ENCODE measurements at places on chromosomes 6 and 20.

GRCh38 chr20:15854911-15855310 is 718.3 kb downstream of the KIF16B start:
- no peak for DNase-seq

DNA sequence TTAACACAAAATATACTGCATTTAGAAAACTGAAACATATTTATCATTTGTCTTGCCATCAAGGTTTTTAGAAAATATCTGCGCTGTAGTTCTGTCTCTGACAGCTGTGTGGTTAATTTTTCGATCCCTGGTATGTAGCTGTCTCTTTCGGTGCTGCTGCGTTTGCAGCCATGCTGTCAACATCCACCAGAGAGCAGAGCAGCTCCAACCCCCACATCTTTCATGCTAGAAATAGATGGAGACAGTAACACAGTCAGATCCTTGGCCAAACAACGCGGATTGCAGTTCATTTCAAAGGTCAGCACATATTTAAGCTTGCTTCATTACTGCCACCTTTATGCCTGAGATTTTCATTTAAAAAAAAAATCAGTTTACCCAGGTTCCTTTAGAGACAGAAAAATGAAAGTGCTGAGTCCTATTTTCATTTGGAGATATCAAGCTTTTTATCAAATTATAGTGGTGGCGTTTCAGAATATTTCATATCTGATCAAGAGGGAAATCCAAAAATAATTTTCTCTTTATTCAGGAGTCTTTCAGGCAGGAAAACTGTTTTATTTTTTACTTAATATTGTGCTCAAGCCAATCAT is 157.7 kb upstream of the MMS22L start:
- DNase-seq: peak; percentile 41

DNA sequence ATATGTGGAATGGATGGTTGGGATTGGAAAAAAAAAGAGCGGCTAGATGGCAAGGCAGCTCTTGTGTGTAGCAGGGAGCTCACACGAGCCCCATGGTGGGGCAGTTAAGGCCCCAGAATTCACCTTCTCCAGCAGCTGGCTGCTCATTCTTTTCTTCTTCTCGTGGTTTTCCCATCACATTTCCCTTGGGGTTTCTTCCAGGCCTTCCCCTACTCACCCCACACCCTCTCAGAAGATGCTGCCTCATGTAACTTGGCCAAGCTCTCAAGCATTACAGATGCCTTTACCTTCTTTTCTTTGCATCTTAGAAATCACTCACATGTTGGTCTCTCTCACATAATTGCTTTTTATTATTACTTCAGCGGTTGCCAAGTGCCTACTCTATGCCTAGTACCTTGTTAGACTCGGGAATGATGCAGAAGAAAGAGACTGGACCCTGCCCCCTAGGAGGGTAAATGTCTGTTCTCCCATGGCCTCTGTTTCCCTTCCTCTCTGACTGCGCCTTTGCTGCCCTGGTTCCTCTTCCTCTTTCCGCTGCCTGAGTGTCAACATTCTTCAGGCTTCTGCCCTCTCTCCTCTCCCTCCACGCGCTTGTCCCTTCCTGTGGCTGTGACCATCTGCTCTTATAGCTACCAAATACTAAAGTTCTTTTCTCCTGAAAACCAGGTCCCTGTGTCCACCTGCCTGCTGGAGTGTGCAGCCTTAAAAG is 28.6 kb downstream of the PPARD start:
- DNase-seq: peak; percentile 13

DNA sequence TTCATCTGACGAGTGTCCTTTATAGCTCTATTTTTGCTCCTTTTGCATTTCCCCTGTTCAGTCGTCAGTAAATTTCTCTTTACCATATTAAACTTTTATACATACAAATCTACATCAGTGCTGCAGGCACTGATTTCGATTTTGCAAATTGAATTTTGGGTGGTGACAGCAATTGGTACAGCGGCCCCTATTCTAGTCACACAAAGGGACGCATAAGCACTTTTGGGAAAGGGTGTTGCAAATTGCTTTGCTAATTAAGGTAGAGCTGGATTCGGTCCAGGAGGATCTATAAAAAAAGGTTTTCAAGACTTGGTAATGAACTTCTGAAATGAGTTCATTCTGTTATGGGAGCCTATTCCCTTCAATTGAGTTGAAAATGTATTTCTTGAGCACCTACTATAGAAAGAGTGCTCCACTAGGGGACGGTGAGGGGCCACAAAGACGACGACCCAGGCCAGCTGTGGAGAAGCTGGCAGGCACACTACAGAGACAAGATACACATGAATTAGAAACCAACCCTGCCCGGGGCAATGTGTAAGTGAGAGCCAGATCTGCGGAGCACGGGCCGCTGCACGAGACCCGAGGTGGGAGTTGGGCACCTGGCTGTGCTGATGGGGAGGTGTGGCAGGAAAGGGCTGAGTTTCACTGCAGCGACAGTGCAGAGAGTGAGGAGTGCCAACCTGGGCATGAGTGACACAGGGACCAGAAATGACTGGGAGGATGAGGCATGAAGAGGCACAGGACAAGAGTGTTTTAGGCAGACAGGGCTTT is 5.4 kb downstream of the UQCC2 start:
- DNase-seq: no peak

GRCh38 chr20:63492982-63493381 is 5.9 kb downstream of the EEF1A2 start:
- no peak for DNase-seq

- DNase-seq: no peak
Measured at GRCh38 chr6:161195386-161195785, 78.5 kb downstream of the AGPAT4 start.

- no peak for DNase-seq
Measured at GRCh38 chr6:147578159-147578558, 69.7 kb downstream of the SAMD5 start.

DNA sequence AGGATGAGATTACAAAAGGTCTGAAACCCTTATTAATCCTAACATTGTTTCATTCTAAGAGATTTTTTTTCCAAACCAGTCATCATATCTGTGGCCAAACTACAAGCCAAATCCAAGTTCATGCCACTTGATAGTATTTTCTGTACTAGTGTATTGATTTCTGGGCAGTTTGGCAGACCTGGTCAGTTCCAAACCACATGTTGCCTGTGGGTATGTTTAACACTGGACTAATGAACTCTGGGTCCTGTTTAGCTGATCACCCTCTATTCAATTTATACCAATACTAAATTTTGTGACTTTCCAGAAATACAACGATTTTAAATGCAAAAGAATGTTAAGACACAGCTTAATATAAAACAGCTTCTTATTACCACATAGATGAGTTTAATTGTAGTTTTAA is 24.0 kb downstream of the TBX18 start:
- DNase-seq: no peak

GRCh38 chr6:14216946-14217684 is 99.5 kb downstream of the CD83 start:
- DNase-seq: no peak

DNA sequence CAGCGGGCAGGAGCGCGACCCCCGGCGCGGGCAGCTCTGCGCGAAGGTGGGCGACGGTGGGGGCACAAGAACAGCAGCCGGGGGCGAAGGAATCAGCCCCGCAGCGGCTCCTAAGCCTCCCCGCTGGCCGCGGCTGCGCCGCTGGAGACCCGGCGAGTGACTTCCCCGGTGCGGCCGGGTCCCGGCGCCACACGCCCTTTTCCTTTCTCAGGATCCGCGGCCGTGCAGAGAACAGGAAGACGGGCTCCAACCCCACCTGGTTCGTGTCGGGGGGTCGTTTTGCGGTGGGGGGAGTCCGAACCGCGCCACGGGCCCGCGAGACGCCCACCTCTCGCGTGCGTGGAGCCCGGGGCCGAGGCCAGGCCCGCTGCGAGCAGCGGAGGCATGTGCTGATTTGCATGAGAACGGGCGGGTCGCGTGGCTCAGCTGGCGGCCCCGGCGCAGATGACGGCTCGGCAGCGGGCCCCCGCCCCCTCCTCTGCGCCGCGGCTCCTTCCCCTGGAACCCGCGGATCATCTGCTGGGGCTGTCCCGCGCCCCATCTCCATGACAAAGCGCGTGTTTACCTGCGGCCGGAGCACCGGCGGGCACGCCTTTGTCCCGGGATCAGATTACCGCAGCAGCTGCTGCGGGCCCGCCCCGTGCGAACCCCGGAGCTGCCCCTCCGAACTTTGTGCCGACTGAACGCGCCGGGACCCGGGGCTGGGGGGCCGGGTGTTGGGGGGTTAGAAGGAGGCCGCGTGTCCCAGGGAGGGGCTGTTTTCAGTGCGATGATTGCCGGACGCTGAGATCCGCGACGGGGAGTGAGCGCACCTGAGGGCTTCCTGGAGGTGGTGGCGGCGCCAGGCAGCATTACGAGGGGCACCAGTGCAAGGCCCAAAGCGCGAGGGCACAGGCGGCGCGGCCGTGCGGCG is 4.9 kb upstream of the DLL1 start:
- DNase-seq: no peak

DNA sequence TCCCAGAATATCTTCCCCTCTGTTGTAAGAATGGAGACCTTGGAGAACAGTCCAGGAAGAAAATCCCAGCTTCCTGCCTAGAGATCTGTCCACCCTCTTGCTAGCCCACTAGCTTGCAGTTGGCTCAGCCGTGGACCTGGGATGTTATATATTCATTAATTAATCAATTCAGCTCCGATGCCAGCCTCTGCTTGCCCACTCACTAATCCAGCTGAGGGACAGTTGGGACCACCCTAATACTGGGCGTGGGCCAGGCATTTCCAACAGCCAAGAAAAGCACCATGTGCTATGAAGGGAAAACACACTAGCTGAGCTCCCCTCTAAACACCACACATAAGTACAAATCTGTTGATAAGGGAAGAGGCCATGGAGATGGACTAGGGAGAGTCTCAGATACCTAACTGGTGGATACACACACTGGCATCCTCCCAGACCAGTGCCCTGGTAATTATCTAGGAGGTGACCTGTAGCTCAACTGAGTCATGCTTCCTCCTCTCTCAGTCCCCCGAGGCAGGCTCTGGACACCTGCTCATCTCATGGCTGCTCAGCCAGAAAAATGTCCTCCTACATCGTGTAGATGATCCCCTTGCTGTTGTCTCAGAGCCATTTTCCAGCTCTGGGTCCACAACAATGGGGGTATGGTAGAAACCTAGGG is 78.9 kb downstream of the ANKRD60 start:
- DNase-seq: no peak

GRCh38 chr6:917296-917695 is 224.4 kb upstream of the EXOC2 start:
- no peak for DNase-seq

GRCh38 chr6:53043581-53043980 is 21.6 kb upstream of the FBXO9 start:
- DNase-seq: no peak

DNA sequence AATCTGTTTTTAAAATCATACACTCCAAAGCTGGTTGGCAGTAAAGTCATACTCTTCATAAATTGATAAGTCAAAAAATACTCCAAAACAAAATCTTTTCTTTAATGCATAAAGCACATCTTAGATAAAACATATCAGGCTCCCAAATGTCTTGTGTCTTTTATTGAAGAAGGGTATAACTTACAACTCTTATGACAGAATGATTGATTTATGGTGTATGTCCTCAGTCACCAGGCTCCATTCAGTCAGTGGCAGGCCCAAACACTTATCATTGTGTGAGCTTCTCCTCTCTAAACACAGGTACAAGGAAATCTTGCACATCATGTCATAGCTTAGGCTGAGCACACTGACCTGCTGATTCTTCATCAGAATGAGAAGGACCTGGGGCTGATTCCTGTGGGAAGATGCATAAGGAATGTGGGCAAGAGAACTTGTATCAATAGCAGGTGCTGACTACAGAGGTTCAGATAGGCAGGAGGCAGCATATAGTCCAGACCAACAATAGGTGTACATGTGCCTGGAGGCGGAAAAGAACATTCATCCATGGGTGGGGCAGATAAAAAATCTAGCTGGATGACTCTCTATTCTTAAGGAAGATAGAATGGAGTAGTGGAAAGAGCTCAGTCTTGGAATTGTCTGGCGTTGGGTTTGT is 1.9 kb downstream of the CALHM5 start:
- no peak for DNase-seq

DNA sequence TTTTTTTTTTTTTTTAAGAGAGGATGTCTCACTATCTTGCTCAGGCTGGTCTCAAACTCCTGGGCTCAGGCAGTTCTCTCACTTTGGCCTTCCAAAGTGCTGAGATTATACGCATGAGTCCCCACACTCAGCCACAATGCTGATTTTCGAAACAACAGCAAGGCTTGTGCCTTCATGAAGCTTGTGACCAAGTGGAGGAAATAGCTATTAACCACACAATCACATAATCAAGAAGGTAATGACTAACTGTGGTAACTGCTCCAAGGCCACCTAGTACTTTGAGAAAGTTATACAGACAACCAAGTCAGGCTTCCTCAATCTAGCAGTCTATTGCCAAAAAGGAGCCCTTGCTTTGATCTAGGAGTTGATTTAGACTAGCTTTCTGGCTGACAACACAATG is 46.3 kb downstream of the SOD2 start:
- no peak for DNase-seq

DNA sequence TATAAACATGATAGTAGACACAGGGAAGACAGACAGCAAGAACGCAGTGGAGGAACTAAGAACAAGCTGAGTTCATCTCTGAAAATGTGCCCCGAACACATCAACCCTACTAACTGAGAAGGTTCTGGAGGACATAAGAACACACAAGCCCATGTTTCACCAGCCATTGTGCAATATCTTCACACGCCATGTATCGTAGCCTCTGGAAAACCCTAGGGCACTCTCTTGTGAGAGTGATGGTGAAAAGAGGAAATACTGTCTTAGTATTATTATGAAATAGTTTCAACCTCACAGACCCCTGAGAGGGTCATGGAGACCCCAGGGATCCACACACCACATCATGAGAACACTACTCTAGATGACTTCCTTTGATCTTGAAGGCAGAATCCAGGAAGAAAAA is 26.1 kb upstream of the FOXF2 start:
- DNase-seq: no peak

DNA sequence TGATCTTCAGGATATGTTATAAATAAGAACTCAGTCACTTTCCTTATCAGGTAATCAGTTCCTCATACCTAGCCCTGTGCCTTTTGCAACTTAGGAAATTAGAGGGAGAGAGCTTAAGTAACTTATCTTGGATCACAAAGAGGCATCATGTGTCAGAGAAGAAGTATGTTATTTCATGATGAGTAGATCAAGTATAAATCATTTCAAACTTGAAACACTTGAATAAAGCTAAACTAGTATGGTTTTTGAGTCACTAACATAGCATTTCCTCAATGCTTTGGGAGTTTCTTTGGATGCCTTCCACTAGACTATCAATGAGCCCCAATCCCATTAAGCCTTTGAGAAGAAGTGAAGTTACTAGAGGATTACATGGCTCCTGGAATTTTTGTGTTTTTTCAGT is 102.6 kb upstream of the TNFAIP3 start:
- peak; percentile 20 for DNase-seq

GRCh38 chr6:166420351-166420750 is 37.6 kb upstream of the MPC1 start:
- DNase-seq: peak; percentile 70

DNA sequence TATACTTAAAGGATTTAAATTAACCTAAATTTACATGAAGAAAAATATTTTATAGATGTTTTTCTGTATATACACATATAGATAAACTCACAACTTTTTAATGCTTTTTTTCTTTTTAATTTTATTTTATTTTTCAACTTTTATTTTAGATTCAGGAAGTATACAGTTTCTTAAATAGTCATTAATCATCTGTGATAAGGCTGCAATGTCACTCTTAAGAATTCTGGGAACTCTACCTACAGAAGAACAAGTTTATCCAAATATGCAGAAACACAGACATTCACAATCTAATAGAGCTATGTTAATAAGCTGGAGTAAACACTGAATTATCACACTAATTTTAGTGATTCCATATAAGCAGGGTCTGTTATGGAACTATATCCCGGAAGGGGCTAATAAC is 181.2 kb downstream of the TASP1 start:
- DNase-seq: no peak

Data from dermis blood vessel endothelial cell (primary cell).